Prostate gland (tissue), 2 donors: ENCODE measurements at places on chromosomes 3 and 15.

DNA sequence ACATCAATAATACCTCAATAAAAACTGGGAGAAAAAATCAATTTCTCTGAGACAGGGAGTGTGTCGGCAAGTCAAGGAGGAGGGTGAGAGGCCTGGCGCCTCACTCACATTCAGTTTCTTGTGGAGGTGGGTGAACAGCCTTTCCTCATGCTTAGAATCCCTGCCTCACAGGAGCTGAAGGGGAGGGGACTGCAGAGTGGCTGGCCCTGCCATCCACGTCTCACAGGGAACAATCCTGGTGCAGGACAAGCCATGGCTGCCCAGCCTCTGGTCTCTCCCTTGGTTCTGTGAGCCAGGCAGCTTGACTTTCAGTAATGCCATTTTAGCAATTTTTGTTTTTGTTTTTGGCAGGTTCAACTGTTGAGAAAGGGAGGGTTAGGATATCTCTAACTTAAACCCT lies 126.5 kb upstream of the HACD2 start:
- no peak for DNase-seq

GRCh38 chr3:114362815-114363214 lies 69.0 kb downstream of the TIGIT start:
- no peak for DNase-seq

DNA sequence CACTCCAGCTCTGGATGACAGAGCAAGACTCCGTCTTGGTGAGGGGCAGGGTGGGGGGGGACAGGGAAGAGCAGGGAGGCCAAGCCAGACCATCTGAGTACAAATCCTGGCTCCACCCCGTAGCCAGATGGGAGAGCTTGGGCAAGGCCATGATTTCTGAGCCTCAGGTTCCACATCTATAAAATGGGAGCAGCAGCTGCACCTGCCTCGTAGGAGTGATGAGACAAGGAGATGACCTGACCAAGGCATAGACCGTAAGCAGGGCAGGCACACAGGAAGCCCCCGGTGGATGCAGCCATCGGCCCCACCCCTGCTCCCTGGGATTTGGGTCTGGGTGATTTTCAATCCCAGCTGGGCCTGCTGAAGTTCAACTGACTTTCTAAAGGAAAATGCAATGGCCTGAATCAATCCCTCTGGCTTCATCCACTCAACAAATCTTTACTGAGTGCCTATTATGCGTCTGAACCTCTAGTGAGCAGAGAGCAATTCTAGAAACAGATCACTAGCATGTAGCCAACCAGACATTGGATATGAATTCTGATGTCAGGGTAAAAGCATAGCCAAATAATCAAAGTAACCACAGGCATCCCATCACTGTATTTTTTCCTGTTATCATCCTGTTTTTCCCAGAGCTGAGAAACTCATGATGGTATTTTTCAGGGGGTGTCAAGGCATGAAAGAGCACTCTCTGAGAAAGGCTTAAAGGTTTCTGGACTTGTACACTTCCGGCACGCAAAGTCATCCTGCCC lies 141.2 kb downstream of the NUP210 start:
- DNase-seq: no peak

DNA sequence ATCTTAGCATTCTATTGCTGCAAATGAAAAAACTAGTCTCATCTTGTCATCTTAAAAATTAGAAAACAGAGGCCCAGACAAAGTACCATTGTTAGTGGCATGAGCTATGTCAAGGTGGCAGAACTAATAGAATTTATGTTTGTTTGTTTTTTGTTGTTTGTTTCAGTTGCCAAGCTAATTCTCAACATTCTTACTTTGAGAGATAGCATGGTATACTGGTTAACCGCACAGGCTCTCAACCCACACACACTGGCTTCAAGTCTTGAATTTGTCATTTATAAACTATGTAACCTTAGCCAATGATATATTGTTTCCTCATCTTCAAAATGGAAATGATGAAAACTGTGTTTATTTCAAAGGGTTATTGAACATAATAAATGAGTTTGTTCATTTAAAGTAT lies 367.6 kb upstream of the PLSCR5 start:
- no peak for DNase-seq

DNA sequence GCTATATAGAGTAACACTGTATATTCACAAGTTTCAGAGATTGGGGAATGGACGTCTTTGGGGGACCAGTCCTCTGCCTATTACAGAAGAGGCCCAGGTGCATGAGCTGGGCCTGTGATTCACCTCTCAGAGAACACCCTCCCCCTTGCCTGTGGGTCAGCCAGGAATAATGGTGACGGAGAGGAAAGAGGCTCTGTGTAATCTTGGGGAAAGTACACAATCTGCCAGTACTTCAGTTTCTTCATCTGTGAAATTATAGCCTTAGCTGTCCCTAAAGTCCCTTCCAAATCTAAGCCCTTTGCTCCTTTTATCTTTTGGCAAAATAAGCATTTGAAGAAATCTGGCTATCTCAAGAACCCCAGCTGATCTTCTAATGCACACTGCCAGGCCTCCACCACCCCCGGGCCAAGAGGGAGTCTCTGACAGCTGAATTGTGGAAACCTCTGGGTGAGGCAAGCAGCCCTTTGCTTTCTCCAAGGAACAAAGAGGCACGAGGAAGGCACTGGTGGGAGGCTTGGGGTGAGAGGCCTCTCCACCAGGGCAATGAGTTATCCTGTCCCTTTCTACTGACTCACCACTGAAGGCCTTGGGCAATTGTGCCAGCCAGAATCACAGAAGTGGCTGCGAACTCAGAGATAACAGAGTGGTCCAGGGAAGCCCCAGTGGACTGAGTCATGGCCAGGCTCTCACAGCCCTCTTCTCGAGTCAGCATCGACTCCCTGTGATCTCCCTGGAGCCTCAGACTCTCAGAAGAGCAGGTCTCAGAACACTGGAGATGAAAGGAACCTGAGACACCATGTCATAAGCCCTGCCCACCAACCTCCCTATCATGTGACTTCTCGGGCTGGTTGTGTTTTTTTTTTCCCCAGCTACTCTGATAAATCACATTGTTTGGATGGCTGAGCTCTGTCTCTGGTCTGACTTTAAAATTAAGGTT lies 31.8 kb downstream of the CCNL1 start:
- DNase-seq: no peak

- DNase-seq: no peak
Measured at GRCh38 chr3:138354376-138354775, 6.0 kb downstream of the MRAS start.

GRCh38 chr15:40323953-40324937 lies 753 bp downstream of the INAFM2 start:
- DNase-seq: no peak

DNA sequence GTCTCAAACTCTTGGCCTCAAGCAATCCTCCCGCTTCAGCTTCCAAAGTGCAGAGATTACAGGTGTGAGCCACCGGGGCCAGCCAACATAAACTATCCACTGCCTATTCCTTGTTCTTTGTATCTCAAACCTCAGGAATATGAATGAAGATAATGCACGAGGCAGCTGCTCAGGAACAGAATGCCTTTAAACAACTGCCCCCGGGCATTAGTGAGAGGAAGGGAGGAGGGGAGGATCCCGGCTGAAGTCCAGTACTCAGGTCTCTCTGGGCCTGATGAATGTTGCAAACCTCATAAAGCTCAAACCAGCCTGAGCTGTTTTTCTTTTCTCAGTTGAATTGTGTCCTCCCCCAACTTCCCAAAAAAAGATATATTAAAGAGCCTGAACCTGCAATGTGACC lies 26.9 kb upstream of the MTMR14 start:
- DNase-seq: peak; percentile 52

GRCh38 chr3:51974277-51974962 lies 444 bp upstream of the ABHD14A start:
- DNase-seq: no peak

GRCh38 chr3:174863488-174863887 lies 4.4 kb downstream of the NAALADL2 start:
- peak; percentile 50 for DNase-seq

DNA sequence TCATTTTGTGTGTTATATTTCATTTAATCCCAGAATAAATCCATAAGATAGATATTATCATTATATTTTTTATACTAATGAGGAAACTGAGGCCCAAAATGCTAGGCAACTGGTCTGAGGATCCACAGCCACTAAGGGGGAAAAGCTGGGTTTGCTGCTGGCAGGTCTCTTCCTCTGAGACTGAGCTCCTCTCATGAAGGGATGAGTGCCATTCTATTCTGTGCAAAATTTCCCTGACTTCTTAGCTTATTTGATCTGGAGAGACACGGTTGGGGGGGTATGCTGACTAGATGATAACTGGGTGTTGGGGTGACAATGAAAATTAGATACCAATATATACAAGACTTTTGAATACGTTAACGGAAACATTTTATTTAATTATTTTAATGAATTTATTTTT lies 1.9 kb downstream of the GCSAM start:
- no peak for DNase-seq

DNA sequence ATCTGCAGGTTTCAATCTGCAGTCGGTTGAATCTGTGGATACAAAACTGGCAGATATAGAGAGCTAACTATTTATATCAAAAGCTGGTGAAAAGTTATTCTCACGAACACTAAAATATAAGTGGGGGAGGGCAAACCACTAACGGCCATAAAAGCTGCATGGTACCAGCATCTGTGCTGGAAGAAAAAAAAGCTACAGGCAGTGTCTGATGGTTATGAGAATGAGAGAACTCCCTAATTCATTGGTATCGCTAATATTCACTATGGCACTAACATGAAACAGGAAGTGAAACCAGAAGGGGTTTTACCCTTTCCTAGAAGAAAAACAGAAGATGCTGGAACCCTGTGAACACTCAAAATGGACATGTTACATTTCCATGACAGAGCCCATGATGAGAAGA lies 15.9 kb downstream of the CEP70 start:
- no peak for DNase-seq

- DNase-seq: no peak
Measured at GRCh38 chr3:33790091-33790490, 8.3 kb upstream of the PDCD6IP start.

DNA sequence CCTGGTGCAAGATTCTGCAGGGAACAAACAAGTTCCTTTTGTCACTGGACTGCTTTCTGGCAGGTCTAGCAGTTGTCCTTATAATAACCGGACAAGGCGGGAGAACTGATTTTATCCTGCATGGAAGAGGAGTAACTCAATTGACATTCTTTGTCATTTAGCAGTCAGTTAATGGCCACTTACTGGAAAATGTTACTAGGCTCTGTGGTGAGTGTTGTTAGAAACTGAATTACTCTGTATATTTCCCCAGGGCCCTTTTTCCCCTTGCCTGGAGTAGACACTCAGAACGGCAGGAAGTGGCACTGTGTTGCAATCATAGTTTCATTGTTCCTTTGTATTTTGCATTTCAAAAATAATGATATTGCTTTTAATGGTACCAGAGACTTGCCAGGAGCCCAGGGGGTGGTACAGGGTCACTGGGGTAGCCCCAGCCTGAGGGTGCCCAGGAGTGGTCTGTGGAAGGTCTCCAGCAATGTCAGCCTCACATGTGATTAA lies 318.6 kb upstream of the LRRFIP2 start:
- no peak for DNase-seq

- DNase-seq: no peak
Measured at GRCh38 chr15:31382713-31383045, 56.0 kb downstream of the KLF13 start.

GRCh38 chr15:36608180-36608579 lies 28.8 kb downstream of the CDIN1 start:
- no peak for DNase-seq

DNA sequence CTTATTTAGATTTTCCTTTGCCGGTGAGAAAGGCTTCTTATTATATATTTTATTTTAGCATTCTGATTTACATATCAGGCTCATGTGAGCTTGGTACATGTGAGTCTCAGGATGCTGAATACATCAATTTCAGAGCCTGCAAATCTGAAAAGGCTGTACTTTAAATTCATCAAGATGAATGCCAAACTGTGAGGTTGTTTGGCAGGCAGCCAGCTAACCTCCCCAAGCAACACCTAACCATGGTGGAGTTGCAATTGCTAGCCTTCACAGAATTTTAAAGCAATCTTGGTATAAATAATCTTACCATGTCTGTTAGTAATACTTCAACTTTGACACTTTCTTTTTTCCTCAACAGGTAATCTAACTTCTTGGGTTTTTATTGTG lies 252.5 kb downstream of the CDIN1 start:
- no peak for DNase-seq

- DNase-seq: no peak
Measured at GRCh38 chr3:129985113-129985512, 10.6 kb downstream of the TRH start.

DNA sequence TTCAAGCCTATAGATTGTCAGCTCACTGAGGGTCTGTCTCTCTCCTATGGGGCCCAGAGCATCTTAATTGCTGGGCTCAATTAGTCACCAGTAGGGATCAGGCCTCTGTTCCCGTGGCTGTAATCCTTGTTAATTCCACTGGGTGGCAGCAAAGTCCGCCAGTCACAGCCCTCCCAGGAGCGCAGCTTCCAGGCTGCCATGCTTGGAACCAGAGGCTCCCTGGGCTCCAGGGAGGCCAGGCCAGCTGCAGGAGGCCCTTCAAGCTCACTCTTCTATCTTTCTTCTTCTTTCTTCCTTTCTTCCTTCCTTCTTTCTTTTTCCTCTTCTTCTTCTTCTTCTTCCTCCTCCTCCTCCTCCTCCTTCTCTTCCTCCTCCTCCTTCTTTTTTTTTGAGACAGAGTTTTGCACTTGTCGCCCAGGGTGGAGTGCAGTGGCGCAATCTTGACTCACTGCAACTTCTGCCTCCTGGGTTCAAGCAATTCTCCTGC lies 14.4 kb downstream of the RNU5B-1 start:
- DNase-seq: peak; percentile 71

- no peak for DNase-seq
Measured at GRCh38 chr15:95620934-95621579, 709.4 kb upstream of the NR2F2 start.

DNA sequence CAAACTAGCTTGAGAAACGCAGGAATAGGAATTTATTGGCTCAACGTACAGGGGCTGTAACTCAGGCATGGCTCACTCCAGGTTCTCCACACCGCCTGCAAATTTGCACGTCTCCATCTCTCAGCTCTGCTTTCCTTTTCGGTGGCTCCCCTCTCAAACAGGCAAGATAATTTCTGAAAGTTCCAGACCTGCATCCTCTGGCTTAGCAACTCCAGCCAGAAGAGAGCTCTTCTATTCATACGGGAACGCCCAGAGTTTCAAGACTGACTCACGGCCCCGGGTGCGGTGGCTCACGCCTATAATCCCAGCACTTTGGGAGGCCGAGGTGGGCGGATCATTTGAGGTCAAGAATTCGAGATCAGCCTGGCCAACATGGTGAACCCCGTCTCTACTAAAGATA lies 139.7 kb upstream of the BNIP2 start:
- no peak for DNase-seq

DNA sequence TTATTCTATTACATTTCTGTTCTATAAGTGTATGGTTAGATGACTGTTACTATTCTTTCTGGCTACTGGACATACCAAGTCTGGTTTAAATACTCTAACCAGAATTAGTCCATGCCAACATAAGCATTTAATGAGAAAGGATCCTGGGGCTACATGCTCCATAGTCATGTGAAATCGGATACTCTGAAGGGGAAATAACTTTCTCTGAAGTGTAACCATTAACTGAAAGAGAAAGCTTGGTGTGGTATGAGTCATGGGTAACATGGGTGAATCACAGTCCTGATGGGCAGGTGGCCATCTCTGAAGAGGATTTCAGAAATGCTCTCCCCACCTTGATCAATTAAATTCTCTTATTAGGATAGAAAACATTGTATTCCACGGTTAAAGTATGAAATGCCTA lies 69.4 kb downstream of the FHIT start:
- DNase-seq: no peak
